ENCODE measurements at places on chromosomes 16 and 17. TPM values are rescaled to one million over a fixed set of nuclear protein-coding genes. Genes with fewer than 3 reads are reported as not detected.

Gene FA2H
- not detected for total RNA-seq

Gene TIGD7
- total RNA-seq = 4.5 TPM

Gene BCL6B
- 0.86 TPM for total RNA-seq

Gene CDH3
- total RNA-seq = not detected
